ENCODE measurements at places on chromosomes 5 and 9.

DNA sequence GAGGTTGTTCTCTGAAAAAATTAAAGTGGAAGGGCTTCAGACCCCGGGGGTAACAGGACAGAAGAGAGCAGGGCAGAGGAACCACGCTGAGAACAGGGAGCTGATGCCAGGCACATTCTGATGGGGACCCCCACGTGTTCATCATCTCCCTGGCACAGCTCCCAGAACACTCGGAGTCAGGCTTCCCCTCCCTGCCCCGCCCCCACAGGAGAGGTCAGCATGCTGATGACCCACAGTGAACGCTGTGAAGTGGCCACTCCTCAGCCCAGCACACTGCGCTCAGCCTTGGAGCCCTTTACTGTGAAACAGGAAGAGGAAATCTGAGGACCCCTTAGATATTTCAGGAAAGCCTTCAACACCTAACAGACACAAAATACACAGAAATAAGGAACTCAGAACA is 16.4 kb downstream of the RETREG1 start:
- 0 out of 2 replicates have a peak, but pooled peaks cover 6% of the 10 kb centered on the region for H3K4me1 ChIP-seq
- no peak overlapping the region for H3K27ac ChIP-seq
- DNase-seq, result no peak
- no peaks in the 10 kb centered on the region for H3K36me3 ChIP-seq

- no peak overlapping the region for H3K27ac ChIP-seq
- H3K36me3 ChIP-seq, result peaks cover 30% of the 10 kb centered on the region
Measured at GRCh38 chr5:178866946-178867345, 7.2 kb downstream of the ZNF354B start.

GRCh38 chr5:96200641-96201040 is 232.4 kb downstream of the PCSK1 start:
- H3K27ac ChIP-seq, result no peak overlapping the region
- no peaks in the 10 kb centered on the region for H3K4me1 ChIP-seq
- H3K4me3 ChIP-seq, result no peak overlapping the region
- no peak for DNase-seq
- H3K36me3 ChIP-seq, result no peaks in the 10 kb centered on the region

DNA sequence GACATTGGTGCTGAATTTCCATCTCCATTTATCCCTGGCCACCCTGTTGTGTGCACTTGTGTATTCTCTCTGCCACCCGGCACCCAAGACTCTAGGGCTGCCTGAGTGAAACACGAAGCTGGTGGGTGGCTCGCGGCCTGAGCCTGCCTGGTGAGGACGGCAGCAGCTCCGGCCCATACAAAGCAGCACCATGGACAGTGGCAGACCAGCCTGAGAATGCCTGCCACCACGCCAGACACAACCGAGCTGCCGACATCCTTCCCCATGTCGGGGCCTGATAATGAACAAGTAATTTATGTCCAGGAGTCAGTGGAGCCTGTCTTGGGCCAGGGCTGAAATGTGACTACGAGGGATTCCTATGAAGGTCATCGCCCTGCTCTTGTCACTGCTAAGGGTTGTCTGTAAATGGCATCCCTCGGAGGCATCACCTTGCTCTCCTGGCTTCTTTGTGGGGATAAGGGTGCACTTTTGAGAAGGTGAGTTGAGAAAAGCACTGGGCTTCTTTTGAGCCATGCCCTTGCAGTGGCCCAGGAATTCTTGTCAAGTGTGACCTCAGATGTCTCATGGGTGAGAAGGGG is 175.7 kb downstream of the MELK start:
- H3K4me1 ChIP-seq, result no peaks in the 10 kb centered on the region
- H3K4me3 ChIP-seq, result no peak overlapping the region
- DNase-seq, result no peak
- H3K36me3 ChIP-seq, result no peaks in the 10 kb centered on the region
- H3K27me3 ChIP-seq, result peaks cover 71% of the 10 kb centered on the region

GRCh38 chr5:60339691-60340201 is 360.2 kb downstream of the DEPDC1B start:
- no peaks in the 10 kb centered on the region for H3K36me3 ChIP-seq
- no peak for DNase-seq
- H3K4me1 ChIP-seq, result no peaks in the 10 kb centered on the region
- 0 out of 2 replicates have a peak, but pooled peaks cover 5% of the 10 kb centered on the region for H3K27me3 ChIP-seq
- H3K27ac ChIP-seq, result no peak overlapping the region

DNA sequence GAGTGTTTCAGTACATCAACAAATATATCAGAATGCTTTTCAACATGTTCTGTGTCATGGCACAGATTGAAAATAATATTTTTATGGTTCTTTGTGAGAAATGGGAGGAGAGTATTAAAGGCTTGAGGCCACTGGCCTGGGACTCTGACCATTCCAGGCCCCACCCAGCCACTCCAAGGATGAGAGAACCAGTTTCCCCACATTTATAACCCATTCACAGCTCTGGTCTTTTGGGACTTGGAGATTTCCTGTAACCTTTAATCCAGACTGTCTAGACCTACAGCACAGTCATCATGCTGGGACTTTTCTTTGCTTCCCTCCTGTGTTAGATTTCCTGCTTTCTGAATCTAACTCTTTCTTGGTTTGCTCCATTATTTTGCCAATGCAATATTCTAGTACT is 389.6 kb downstream of the KIAA0825 start:
- H3K27ac ChIP-seq, result no peak overlapping the region
- no peaks in the 10 kb centered on the region for H3K27me3 ChIP-seq
- H3K4me1 ChIP-seq, result peaks cover 6% of the 10 kb centered on the region
- no peak overlapping the region for H3K4me3 ChIP-seq

- no peak for DNase-seq
- no peak overlapping the region for H3K4me3 ChIP-seq
- H3K36me3 ChIP-seq, result no peaks in the 10 kb centered on the region
- no peak overlapping the region for H3K27ac ChIP-seq
- no peaks in the 10 kb centered on the region for H3K4me1 ChIP-seq
- no peaks in the 10 kb centered on the region for H3K27me3 ChIP-seq
Measured at GRCh38 chr5:45205403-45205961, 396.7 kb downstream of the MRPS30 start.

GRCh38 chr5:116980581-116980980 is 406.0 kb upstream of the SEMA6A start:
- no peaks in the 10 kb centered on the region for H3K27me3 ChIP-seq
- no peak overlapping the region for H3K4me3 ChIP-seq
- no peaks in the 10 kb centered on the region for H3K4me1 ChIP-seq
- H3K36me3 ChIP-seq, result no peaks in the 10 kb centered on the region

DNA sequence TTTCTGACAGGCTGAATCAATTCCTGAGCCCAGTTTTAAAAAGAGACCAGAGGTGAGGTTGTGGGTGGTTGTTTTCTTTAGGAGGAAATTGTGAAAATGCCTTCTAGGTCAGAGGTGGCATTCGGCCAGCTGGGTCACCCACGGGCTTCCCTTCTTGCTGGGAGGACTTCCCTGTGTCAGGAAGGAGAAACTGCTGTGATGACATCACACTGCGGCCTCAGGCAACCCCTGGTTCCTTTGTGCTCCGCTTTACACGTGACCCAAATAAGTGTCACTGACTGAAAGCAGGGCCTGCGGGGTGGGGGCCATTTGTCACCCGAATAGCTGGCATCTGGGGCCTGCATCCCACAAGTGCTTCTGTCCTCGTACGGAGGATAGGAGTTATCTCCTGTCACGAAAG is 39.7 kb downstream of the FABP6 start:
- H3K4me1 ChIP-seq, result no peaks in the 10 kb centered on the region
- no peak overlapping the region for H3K4me3 ChIP-seq
- no peak overlapping the region for H3K27ac ChIP-seq
- DNase-seq, result no peak
- H3K36me3 ChIP-seq, result no peaks in the 10 kb centered on the region

DNA sequence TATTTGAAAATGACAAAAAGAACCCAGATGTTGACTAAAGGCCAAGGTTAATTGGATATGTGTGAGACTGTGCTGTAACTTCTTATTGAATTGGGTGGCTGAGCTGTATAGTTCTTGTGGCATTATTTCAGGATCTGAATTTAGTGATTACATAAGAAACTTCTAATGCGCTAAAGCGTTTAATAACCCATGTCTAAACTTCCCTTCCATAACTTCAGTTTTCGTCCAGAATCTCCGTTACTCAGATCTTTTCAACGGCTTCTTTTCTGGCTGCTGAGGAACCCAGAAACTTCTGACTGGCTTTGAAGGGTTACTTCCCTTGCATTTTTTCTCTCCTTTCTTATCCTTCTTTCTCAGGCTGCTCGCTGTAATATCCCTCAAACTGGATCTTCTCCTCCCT is 28.1 kb upstream of the C9orf72 start:
- H3K4me1 ChIP-seq, result no peaks in the 10 kb centered on the region
- no peak overlapping the region for H3K27ac ChIP-seq
- H3K4me3 ChIP-seq, result no peak overlapping the region
- no peak for DNase-seq
- no peaks in the 10 kb centered on the region for H3K36me3 ChIP-seq

GRCh38 chr5:127571314-127572131 is 54.1 kb downstream of the PRRC1 start:
- H3K27me3 ChIP-seq, result no peaks in the 10 kb centered on the region
- H3K36me3 ChIP-seq, result no peaks in the 10 kb centered on the region
- H3K27ac ChIP-seq, result no peak overlapping the region
- no peaks in the 10 kb centered on the region for H3K4me1 ChIP-seq
- no peak for DNase-seq

DNA sequence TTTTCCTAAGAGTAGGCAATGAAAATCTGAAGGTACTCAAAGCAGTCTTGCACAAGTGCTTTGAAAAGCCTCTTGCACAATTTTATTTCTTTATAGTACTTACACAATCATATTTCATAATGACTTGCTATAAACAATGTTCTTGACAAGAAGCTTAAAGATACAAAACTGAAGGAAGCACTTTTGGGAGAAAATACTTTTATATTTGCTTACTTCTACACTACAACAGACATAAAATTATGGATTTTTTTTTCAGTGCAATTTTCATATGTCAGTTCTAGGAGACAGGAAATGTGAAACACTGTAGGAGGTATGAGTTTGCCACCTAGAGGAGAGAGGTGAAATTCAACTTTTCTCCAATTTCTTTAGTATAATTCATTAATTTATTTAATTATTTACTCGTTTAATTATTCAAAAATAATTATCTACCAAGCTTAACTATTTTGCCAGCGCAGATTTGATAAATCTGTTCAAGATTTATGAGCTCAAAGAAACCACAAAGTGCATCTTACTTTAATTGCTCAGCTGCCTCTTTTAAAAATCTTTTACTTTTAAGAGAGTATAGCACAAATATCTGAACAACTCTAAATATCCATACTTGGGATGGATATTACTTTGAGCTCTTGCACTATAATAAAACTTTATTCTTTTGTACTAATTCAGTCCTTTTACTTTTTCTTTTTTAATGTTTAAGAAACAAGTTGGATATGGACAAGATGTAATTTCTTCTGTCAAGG is 29.0 kb upstream of the CDKN2B start:
- no peak overlapping the region for H3K27ac ChIP-seq
- peaks cover 11% of the 10 kb centered on the region for H3K4me1 ChIP-seq
- DNase-seq, result peak; percentile 33
- H3K4me3 ChIP-seq, result no peak overlapping the region
- no peaks in the 10 kb centered on the region for H3K36me3 ChIP-seq
- no peaks in the 10 kb centered on the region for H3K27me3 ChIP-seq

DNA sequence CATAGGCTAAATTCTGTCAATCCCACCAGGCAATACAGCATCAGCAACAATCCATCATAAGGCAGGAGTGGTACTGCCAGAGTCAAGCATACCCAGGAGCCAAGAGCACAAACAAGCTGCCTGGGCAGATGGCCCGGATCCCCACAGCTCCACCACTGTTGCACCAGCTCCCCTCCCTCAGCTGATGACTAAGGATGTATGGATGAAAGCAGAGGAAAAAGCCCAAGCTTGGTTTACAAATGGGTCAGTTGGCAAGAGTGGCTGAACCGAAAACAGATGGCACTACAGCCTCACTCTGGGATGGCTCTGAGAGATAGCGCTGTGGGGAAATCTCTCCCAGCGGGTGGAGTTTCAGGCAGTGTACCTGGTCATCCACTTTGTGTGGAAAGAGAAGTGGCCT is 29.4 kb downstream of the DROSHA start:
- H3K4me3 ChIP-seq, result no peak overlapping the region
- H3K36me3 ChIP-seq, result peaks cover 27% of the 10 kb centered on the region
- no peaks in the 10 kb centered on the region for H3K4me1 ChIP-seq

DNA sequence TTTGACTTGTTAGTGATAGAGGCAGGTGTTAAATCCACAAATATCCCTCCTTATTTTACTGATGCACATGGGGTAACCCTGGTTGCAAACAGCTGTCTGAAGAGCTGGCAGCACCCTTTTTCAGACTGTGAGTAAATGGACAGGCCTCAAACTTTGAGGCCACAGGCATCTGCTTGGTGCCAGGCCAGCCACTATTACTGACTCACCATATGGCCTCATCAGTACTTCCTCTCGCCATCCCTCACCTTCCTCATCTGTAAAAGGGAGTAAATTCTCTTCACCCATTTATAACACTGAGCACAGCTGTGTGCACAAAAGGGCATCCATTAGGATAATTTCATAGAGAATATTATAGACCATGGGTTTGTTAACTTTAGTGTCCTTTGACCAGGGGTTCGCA is 11.9 kb upstream of the TNIP1 start:
- H3K27ac ChIP-seq, result no peak overlapping the region
- no peaks in the 10 kb centered on the region for H3K36me3 ChIP-seq
- H3K4me3 ChIP-seq, result no peak overlapping the region
- no peaks in the 10 kb centered on the region for H3K4me1 ChIP-seq

DNA sequence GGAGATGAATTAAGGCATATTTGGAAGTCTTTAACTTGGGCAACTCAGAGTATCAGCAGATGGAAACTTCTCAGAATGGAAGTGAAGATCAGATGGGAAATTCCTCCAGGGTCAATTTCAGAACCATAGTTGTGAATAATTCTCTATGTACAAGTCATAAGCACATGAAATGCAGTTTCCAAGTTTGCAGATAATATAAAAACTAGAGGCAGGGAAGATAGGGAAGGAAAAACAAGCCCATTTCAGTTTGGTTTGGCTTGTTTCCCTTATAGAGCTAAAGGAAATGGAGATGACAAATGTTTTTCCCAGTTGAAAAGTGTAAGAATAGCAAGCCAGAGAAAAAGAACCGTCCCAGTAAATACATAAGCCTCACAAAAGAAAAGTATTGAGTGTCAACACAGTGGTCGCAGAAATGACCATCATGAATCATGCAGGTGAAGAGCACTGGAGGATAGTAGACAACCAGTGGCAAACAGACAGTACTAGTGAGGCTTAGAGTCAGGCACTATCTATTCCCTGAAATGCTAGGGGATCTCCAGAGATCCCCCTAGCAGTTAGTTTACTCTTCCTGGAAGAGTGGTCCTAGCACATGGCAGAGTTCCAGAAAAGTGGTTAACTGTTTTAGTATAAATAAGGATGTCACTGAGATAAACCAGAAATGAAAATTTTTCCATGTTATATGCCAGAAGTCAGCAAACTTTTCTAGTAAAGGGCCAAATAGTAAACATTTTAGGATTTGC is 245.9 kb downstream of the SAXO1 start:
- H3K36me3 ChIP-seq, result no peaks in the 10 kb centered on the region
- no peak overlapping the region for H3K4me3 ChIP-seq
- no peaks in the 10 kb centered on the region for H3K4me1 ChIP-seq
- DNase-seq, result no peak

- H3K4me3 ChIP-seq, result no peak overlapping the region
- peak; percentile 15 for DNase-seq
- no peaks in the 10 kb centered on the region for H3K4me1 ChIP-seq
- no peak overlapping the region for H3K27ac ChIP-seq
- no peaks in the 10 kb centered on the region for H3K27me3 ChIP-seq
- H3K36me3 ChIP-seq, result no peaks in the 10 kb centered on the region
Measured at GRCh38 chr5:32057187-32058096, 116.7 kb downstream of the GOLPH3 start.

- H3K36me3 ChIP-seq, result peaks cover 8% of the 10 kb centered on the region
- H3K27ac ChIP-seq, result no peak overlapping the region
- 0 out of 2 replicates have a peak, but pooled peaks cover 4% of the 10 kb centered on the region for H3K4me1 ChIP-seq
Measured at GRCh38 chr5:10286862-10287227, 20.9 kb downstream of the CMBL start.

All from HCT116 (cell line).